Activated CD4-positive, alpha-beta T cell treated with anti-CD3 and anti-CD28 coated beads, Interleukin-2, amount 10 ng/mL, durations not matched to agents 7 days and 5 days (primary cell): ENCODE measurements at places on chromosomes 7 and 10. TPM values are rescaled to one million over a fixed set of nuclear protein-coding genes. Genes with fewer than 3 reads are reported as not detected.

The FGL2 gene
- total RNA-seq: 1.3 TPM

The NCF1 gene
- 2.4 TPM for total RNA-seq

The NUTM2A gene
- 0.75 TPM for total RNA-seq

The MYL10 gene
- total RNA-seq: not detected

The PAOX gene
- total RNA-seq: 2.6 TPM

GRCh38 chr10:69801094-69801433 lies 642 bp upstream of the COL13A1 start:
- H3K27ac ChIP-seq: no peak overlapping the region
- no peaks in the 10 kb centered on the region for H3K36me3 ChIP-seq
- peak; percentile 33 for DNase-seq
- H3K4me3 ChIP-seq: no peak overlapping the region
- H3K4me1 ChIP-seq: peaks cover 6% of the 10 kb centered on the region

DNA sequence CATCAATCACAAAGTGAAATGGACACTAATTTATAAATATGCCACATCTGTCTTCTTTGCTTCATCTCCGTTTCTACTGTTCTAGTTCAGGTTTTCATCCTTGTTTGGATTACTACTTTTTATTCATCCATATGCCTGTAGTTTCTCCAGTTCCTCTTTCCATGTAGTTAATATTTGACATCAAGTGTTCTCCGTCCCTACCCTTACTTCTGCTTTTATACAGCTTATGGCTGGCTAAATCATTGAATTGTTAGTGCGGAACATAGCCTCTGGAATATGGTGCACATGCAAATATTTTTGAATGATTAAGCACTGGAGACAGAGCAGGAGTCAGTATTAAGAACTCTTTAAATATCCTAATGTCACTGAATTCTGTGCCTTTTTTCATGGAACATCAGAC lies 230.0 kb upstream of the PPP1R3A start:
- H3K27ac ChIP-seq: no peak overlapping the region
- DNase-seq: no peak
- H3K4me1 ChIP-seq: no peaks in the 10 kb centered on the region
- H3K36me3 ChIP-seq: no peaks in the 10 kb centered on the region

GRCh38 chr10:70162892-70163201 lies 7.5 kb downstream of the SAR1A start:
- H3K36me3 ChIP-seq: peaks cover 54% of the 10 kb centered on the region
- H3K27ac ChIP-seq: peak overlapping the region; percentile 88
- peak; percentile 83 for DNase-seq

- H3K27ac ChIP-seq: no peak overlapping the region
- DNase-seq: no peak
- no peaks in the 10 kb centered on the region for H3K36me3 ChIP-seq
- peaks cover 2% of the 10 kb centered on the region for H3K4me1 ChIP-seq
- peaks cover 29% of the 10 kb centered on the region for H3K27me3 ChIP-seq
- H3K4me3 ChIP-seq: no peak overlapping the region
Observed at GRCh38 chr7:22542254-22542653, 42.3 kb upstream of the STEAP1B start.

DNA sequence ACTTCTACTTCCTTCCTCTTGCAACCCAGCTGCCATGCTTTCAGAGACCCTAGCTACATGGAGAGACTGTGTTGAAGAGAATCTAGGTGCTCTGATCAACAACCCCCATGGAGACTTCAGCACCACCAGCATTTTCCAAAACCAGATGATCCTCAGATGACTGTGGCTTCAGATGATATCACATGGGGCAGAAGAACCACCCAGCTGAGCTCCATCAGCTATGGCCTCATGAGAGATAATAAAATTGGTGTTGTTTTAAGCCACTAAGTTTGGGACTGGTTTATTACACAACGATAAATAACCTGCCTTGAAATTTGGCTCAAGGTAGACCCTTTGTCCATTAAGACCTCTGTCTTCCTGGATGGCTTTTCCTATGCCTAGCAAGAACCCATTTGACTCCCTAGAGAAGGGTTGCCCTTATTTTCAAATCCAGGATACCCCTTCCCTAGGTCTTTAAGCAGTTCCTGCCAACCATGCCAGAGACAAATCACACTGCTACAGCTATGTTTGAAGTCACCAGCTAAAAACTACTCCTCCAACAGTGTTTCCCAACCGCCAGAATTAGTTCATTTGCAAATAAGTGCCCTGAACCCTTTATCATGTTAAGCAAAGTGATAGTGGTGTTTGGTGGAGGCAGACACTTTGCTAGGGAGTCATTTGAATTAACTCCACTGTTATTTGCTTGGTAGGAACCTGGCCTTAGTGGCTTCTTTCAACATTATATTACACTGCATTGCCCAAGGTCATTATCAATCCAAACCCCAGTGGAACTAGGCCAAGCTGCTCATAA lies 136.9 kb upstream of the PALS2 start:
- no peak overlapping the region for H3K27ac ChIP-seq
- peaks cover 2% of the 10 kb centered on the region for H3K27me3 ChIP-seq
- H3K4me3 ChIP-seq: no peak overlapping the region
- peaks cover 8% of the 10 kb centered on the region for H3K4me1 ChIP-seq
- no peak for DNase-seq

DNA sequence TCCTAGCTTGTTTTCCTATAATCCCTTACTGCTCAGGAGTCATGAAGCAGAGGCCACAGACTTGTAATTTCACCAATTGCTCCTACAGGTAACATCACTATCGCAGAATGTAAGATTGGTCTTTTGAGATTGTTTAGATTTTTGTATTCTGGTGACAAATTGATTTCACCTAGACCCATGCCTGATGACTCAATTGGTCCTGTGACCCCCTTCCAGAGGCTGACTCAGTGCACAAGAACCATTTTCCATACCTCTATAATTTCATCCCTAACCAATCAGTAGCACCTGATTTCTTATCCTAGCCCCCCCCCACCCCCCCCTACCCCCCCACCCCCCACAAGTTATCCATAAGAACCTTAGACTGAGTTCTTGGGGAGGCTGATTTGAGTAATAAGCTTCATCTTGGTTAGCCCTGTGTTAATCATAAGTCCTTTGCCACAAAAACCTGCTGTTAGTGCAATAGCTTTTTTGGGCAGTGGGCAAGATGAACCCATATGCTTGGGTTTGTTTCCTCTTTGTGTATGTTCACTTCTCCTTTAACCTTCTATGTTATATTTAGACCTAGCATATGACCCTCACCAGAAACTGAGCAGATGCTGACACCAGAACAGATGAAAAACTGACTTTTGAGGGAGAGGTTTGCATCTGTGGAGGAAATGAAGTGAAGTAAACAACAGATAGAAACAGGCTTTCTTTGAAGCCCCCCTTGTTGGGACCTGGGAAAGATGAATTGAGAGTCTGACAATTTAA lies 187.1 kb downstream of the KIF20B start:
- no peak for DNase-seq
- H3K27me3 ChIP-seq: peaks cover 18% of the 10 kb centered on the region
- H3K36me3 ChIP-seq: no peaks in the 10 kb centered on the region
- no peak overlapping the region for H3K27ac ChIP-seq
- no peak overlapping the region for H3K4me3 ChIP-seq

DNA sequence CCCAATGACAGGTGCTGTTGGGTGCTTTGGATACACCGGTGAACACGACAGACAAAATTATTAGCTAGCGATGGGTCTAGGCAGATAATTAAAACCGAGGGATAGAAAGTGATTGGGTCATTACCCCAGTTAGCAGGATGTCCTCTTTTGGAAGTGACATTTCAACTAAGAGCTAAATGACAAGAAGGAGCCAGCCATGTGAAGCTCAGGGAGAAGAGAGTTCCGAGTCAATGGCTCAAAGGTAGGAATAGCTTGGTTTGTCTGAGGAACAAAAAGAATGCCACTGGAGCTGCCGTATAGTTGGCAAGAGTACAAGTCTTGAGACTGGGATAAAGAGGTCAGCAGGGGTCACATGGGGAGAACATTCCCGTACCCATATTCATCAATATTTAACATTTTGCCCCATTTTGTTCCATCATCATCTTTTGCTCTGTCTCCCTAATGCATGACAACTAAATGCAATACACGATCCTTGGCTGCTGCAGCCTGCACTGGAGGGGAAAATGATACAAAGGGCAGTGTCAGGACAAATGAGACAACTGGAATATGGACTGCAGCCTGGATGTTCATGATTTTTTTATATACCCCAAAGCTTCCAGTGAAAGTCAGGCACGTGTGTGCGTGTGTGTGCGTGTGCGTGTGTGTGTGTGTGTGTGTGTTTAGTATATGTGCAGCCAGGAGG lies 115.7 kb downstream of the ICA1 start:
- no peaks in the 10 kb centered on the region for H3K36me3 ChIP-seq
- H3K27me3 ChIP-seq: no peaks in the 10 kb centered on the region
- H3K4me3 ChIP-seq: no peak overlapping the region
- H3K27ac ChIP-seq: no peak overlapping the region

DNA sequence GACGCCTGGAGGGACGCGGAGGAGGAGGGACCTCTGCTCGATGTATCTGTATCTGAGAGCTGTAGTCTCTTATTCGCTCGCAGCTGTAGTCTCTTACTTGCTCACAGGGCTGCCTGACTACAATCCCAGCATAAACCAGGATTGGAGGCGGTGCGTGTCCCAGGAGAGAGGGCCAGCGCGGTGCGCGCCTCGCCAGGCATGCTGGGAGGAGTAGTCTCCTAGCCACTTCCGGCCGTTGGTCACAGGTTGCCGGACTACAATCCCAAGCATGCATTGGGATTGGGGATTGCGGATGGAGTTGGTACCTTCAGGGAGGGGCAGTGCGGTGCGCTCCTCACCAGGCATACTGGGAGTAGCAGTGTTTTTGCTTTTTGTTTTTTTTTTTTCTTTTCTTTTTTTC lies 421.7 kb upstream of the NUPR2 start:
- DNase-seq: no peak
- H3K36me3 ChIP-seq: no peaks in the 10 kb centered on the region
- no peak overlapping the region for H3K4me3 ChIP-seq
- H3K27me3 ChIP-seq: no peaks in the 10 kb centered on the region
- H3K27ac ChIP-seq: no peak overlapping the region

- peaks cover 76% of the 10 kb centered on the region for H3K36me3 ChIP-seq
- H3K27me3 ChIP-seq: no peaks in the 10 kb centered on the region
- no peak overlapping the region for H3K4me3 ChIP-seq
- H3K4me1 ChIP-seq: peaks cover 54% of the 10 kb centered on the region
- H3K27ac ChIP-seq: no peak overlapping the region
- DNase-seq: no peak
Observed at GRCh38 chr10:119521443-119522204, 20.9 kb downstream of the RGS10 start.

DNA sequence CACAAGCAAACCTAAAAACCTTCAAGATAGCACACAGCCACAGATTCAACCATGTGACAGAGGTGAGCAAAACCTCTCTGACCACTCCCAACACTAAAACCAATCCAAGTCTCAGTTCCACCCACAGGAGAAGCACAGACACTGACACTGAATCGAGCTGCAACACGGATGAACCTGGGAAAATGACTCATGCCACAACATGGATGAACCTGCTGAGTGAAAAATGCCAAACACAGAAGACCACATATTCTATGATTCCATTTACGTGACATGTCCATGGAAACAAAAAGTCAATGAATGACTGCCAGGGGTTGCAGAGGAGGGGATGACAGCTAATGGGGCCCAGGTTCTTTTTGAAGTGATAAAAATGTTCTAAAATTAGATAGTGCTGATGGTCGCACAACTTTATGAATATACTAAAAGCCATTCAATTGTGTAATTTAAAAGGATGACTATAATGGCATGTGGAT lies 22.0 kb downstream of the CYTH3 start:
- DNase-seq: no peak
- H3K36me3 ChIP-seq: no peaks in the 10 kb centered on the region
- H3K4me3 ChIP-seq: no peak overlapping the region

- no peak overlapping the region for H3K4me3 ChIP-seq
- no peaks in the 10 kb centered on the region for H3K4me1 ChIP-seq
- no peak for DNase-seq
- peaks cover 5% of the 10 kb centered on the region for H3K36me3 ChIP-seq
Observed at GRCh38 chr7:2750004-2750407, 62.0 kb downstream of the AMZ1 start.

DNA sequence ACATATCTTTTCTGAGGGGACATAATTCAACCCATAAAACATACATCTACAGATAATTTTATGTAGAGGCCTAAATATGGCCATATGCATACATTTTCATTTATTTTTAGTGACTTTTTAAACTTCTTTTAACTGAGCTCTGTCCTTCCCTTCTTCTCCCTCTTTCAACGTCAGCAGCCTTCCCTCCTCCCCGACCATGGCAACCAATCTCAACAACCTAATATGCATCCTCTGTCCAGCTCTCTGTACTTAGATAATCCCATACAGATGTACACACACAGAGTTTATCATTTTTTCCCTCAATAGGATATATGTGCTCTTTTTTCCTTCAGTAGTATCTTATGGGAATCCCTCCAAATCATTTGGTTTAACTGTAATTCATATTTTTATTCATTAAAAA lies 94.3 kb downstream of the CCDC71L start:
- peaks cover 3% of the 10 kb centered on the region for H3K4me1 ChIP-seq
- H3K36me3 ChIP-seq: no peaks in the 10 kb centered on the region
- no peaks in the 10 kb centered on the region for H3K27me3 ChIP-seq
- H3K4me3 ChIP-seq: no peak overlapping the region

DNA sequence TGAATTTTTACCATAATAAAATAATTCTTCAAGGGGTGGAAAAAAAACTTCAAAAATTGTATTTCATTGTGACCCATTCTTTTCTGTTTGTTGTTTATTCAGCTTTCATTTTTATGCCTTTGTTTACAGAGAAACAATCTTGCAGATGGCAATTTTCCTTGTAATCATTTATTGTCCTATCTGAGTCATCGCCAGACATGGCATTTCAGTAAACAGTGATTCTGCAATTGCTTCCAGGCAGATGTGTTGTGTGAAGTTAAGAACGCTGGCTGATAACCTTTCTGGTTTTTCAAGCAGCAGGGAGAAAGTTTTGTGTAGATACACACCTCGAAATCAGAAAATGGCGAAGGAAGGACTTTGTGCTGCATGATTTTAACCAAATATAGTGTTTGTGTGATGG lies 80.7 kb upstream of the RPA3 start:
- DNase-seq: no peak
- peaks cover 11% of the 10 kb centered on the region for H3K4me1 ChIP-seq
- H3K4me3 ChIP-seq: no peak overlapping the region
- no peaks in the 10 kb centered on the region for H3K27me3 ChIP-seq

- H3K27ac ChIP-seq: no peak overlapping the region
- H3K4me1 ChIP-seq: no peaks in the 10 kb centered on the region
- peaks cover 14% of the 10 kb centered on the region for H3K27me3 ChIP-seq
- no peaks in the 10 kb centered on the region for H3K36me3 ChIP-seq
- DNase-seq: no peak
Observed at GRCh38 chr10:97943294-97943693, 87.1 kb downstream of the CRTAC1 start.

- no peaks in the 10 kb centered on the region for H3K36me3 ChIP-seq
- H3K27me3 ChIP-seq: no peaks in the 10 kb centered on the region
- DNase-seq: no peak
Observed at GRCh38 chr7:80403686-80404241, 108.1 kb downstream of the GNAT3 start.
